ENCODE measurements at places on chromosomes 7 and 10.

DNA sequence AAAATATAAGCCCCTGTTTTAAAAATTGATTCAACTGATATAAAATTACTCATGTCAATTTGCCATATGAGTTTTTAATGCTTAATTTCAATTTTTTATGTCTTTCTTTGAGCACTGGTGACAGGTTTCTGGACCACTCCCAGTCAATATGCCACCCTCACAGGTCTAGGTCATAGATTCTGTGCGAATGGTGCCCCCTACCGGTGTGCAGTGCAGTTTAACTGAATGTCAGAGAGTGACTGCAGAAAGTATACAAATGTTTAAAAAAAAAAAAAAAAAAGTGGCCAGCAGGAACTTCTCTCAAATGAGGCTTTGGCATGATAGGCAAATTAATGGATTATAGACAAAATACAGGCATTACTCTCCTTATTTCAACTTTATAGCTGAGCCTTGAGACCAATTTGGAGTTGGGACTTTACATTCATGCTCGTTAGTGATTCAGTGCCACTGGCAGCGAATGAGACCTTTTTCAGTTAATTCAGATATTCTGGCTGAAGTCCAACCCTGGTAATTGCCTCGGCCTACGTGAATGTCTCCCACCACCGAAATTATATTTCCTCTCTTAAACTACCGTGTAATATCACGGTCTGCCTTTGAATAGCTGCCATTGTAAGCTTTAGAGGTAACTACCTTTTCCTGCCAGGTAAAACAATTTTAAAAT, 427.6 kb downstream of the PHTF2 start:
- DNase-seq: no peak

DNA sequence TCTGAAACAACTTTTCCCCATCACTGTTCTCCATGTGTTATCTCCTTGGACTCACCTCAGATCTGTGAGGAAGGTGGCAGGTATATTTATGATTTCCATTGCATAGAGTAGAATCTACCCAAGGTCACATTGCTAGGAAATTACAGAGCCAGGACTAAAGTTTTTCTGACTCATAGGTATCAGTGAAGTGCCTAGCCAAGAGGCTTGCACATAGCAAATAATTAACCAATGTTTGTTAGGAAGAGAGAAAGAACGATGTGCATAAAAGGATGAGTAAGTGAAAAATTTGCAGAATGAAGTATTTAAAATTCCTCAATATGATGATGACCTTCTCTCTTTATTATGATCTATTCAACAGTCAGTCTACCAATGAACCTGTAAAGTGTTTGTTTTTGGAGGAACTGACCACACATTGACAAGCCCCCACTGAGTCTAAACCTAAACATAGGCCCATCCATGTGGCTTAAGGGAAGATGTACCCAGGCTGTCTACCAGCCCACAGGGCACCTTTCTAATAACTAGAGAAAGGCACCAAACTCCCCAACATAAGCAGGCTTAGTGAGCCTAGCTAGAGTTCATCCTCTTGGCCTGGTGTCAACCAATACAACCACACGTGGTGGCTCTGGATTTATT, 252.9 kb upstream of the ZMIZ1 start:
- DNase-seq: no peak

GRCh38 chr7:157871681-157872080, 534.9 kb downstream of the DNAJB6 start:
- no peak for DNase-seq

DNA sequence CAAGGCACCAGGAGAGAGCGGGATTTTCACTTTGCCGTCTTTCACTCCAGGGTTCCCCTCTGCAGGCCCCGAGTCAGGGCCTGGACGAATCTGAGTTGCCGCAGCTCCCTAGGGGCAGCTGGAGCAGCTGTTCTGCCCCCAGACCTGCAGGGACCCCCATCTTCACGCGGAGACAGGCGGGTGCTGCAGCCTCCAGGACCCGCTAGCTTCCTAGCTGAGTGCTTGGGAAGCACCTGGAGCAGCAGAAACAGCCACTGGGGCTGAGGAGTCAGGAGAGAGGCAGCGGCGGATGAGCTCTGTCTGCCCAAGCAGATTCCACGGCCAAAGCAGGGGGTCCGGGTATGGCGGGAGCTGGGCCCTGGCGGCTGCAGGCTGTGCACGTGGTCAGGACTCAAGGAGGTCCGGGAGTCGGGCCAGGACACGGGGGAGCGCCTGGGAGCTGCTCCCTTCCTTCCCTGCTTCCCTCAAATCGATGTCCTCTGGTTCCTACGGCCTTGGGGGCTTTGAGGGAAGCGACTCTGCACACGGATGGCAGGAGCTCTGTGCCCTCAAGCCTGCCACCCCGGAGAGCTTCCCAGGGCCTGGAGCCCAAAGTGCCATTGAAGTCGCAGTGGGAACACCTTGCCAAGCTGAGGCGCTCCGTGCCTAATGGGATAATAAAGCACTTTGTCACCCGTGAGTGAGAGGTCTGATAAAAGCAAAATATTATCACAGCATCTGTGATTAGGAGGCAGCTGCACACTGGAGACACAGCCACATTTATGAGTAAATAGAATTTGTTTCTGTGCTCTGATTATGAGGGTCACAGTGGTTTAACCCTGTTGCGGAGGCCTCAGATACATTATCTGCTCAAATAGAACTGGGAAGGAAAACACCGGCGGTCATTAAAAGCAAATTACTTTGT, 17.2 kb downstream of the MNX1 start:
- DNase-seq: no peak

GRCh38 chr7:16644636-16645592, 640 bp downstream of the ANKMY2 start:
- DNase-seq: peak; percentile 18

DNA sequence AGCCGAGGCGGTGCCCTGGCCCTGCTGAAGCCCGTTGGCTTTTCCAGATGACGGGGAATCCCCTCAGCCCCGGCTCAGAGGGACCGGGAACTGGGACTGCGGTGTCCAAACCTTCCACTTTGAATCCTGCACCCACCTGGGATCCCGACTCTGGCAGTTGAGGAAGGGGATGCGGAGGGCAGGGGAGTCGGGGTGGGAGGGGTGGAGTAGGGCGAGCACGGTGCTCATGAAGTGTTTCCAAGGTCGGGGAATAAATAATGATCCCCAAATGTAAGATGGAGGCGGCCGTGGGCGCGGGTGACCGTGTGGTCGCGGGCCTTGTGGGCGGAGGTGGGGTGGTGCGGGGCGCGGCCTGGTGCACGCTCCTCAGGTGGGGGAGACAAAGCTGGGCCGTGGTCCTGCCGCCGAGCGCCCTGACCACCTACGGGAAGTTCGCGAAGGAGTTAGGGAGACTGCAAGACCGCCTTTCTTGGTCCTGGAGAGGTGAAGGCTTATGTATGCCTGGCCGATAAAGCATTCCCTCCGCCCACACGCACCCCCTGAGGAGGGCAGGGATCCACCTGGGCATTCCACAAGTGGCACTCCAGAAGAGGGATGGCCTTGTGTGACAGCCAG, 1.4 kb downstream of the MTURN start:
- no peak for DNase-seq

- no peak for DNase-seq
Observed at GRCh38 chr10:116926426-116926825, 77.1 kb downstream of the ENO4 start.

DNA sequence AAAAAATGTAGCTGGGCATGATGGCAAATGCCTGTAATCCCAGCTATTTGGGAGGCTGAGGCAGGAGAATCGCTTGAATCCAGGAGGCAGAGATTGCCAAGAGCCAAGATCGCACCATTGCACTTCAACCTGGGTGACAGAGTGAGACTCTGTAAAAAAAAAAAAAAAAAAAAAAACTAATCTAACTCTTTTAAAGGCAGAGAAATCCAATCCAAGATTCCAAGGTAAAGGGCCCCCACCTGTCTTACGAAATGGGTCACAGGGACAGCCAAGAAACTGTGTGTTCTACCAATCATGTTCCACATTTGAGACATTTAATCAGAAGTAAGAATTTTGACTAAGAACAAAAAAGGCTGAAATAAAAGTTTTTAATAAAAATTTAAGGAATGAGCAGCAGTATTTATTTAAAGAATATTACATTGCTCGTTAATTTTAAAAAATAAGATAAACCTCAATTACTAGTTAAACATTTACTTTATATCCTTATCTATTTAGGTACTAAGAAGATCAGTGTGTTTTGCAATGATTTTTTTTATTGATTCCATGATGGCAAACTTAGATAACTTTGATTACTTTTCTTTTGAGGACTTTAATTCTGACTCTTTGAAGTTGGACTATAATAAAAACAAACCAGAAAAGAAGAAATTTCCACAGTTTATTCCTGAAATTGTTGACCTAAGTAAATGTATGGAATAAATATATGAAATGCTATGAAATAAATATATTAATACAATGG, 6.7 kb upstream of the OAT start:
- no peak for DNase-seq

DNA sequence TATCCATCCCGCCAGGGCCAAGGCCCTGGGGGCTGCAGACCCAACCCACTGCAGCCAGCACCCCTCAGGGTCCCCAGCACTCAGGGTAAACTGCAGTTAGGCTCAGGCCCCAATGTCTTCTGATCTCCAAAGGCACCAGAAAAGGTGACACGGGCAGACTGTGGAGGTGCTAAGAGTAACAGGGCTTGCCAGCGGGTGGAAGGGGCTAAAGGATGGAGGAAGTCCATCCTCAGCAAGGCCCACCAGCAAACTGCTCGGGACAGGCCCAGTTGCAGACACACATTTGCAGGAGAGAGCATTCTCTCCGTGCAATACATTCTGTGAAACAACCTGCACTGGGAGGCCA, 95.6 kb upstream of the DDC start:
- DNase-seq: no peak

DNA sequence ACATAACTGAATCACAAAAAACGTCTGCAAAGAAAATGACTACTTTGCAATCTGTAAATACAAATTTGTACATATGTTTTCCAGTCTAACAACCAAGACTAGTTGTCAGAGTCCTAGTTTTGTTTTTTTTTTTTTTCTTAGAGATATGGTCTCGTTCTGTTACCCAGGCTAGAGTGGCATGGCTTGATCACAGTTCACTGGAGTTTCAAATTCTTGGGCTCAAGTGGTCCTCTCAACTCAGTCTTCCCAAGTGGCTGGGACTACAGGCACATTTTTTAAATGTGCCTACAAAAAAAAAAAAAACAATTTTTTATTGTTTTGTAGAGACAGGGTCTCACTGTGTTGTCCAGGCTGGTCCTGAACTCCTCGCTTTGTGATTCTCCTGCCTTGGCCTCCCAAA, 70.8 kb downstream of the ORC5 start:
- DNase-seq: no peak

GRCh38 chr7:30231271-30231670, 53.1 kb upstream of the ZNRF2 start:
- DNase-seq: no peak

DNA sequence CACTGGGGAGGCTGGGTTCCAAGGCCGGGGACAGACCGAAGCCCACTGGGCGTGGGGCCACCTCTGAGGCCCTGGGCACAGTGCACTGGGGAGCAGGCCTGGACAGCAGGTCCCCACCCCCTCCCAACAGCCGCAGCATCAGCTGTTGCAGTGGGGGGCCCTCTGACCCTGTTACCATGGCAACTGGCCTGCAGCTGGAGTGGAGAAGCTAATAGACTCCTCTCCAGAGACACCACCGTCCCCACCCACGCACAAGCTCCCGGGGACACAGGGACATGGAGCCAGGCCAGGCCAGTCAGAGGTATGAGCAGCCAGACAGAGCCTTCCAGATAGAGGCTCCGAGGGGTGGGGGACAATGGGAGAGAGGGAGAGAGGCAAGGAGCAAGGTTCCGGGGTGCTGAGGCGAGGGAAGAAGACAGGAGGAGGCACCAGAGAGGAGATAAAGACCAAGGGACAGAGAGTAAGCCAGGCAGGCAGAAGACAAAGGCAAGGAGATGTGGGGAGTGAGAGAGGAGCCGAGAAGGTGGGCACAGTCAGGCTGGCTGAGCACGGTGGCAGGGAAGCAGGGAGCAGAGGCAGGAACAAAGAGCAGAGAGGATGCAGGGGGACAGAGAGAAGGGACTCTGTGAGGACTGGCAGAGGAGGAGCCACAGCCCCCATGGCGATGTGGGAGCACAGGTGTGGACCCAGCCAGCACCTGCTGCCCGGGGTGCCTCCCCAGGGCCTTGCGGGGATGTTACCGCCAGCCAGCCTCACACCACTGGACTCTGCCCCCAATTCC, 6.7 kb downstream of the KCNH2 start:
- no peak for DNase-seq

- DNase-seq: peak; percentile 26
Observed at GRCh38 chr10:113108194-113108835, 158.3 kb downstream of the TCF7L2 start.

DNA sequence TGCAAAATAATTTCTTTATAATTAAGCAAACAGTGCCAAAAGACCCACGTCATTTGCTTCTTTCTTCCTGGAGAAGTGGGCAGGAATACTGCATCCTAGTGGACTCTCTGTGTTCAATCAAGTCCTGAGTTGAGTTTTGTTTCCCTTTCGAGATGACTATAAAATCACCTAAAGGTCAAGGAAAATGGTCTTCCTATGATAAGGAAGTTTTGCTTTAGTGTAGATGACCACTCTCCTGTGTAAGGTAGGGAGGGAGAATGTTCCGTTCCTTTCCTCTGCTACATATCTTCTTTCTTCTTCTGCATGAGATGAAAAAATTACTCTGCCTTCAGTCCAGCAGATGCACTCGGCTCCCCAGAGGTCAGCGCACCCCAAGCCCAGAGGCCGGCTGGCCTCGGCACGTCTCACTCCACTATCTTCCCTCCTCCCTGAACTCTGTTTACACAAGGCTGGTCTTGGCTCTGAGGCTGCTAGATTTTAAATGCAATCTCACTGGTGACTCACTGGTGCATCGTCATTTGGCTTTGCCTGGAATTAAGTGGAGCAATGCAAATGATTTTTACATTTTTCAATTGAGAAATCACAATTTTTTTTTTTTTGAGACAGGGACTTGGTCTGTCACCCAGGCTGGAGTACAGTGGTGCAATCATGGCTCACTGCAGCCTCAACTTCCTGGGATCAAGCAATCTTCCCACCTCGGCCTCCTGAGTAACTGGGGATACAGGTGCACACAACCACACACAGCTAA, 18.6 kb upstream of the VDAC2 start:
- DNase-seq: no peak

Data from GM13976 (cell line).